ENCODE measurements at places on chromosomes 6 and 20.

- DNase-seq = no peak
Observed at GRCh38 chr6:69097948-69098347, 462.9 kb downstream of the ADGRB3 start.

- peak; percentile 98 for DNase-seq
Observed at GRCh38 chr6:7267466-7268091, 45.4 kb downstream of the SSR1 start.

DNA sequence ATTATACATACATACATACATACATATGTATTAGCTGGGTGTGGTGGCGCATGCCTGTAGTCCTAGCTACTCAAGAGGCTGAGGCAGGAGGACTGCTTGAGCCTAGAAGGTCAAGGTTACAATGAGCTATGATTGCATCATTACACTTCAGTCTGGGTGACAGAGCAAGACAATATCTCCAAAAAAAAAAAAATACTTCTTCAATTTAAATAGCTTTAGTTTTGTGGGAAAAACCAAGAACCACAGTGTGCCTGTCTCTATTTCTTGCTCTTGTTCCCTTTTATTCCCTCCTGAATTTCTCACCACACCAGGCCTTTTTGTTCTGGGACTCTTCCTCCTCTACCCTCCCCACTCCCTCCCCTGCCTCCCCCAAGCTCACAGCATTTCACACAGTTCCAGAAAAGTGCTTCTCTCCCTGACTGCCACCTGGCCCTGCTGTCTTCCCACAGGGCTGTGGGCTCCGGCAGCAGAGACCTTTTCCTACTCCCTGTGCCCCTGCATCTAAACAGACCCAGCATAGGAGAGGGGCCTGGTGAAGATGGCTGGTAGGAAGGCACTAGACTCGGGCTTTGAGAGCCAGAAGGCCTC is 1.3 kb downstream of the C20orf203 start:
- no peak for DNase-seq

DNA sequence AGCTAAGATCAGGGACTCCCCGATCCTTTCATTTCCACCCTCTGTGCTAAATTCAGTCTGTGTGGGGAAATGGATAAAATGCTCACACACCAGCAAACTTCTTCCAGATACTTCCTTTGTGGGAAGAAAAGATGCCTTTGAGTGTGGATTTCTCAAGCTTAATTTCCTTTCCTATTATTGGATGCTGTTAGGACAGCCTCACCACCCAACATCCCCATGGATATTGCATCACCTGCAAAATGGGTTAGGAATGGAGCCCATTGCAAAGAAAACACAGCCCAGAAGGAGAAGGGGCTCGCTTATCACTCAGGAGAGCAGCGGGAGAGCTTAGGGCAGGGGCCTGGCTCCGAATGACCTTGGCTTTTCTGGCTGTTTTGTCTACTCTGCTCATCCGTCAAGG is 272.2 kb downstream of the CDC5L start:
- DNase-seq = no peak

GRCh38 chr20:1894471-1894950 is 696 bp upstream of the SIRPA start:
- no peak for DNase-seq

DNA sequence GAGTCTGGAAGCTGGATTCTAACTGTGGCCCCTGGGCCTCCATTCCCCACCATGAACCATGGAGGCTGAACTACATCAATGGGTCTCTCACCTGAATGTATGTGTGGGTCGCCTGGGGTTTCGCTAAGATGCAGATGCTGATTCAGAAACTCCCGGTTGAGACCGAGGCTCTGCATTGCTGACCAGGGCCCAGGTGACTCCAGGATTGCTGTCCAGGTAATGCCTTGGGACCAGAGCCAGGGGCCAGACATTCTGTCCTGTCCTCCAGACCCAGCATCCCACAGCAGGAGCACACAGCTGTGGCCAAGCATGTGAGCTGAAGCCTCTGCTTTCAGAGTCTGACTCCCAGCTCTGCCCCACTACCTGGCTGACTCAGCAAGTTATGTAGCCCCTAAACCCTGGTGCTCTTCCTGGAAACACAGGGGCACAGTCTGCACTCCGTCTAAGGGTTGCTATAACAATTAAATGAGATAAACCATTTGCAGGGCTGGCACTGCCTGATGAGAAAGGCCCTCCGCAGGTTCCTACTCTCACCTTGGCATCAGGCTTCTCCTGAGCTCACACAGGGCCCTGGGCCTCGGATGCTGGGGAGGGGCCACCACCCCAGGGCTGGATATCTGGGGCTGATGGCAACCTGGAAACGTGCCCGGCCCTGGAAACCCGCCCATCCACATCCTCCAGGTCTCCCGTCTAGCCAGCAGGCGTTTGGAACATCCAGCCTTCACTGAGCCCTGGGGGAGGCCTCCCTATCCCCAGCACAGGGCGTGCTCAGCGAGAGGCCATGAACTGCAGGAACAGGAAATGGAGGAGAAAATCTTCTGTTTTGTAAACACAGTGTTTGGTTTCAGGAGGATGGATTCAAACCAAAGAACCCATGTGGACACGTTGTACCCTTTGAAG is 175.7 kb downstream of the DLL1 start:
- DNase-seq = no peak

- no peak for DNase-seq
Observed at GRCh38 chr6:127518191-127518709, 885 bp downstream of the MTCL3 start.

DNA sequence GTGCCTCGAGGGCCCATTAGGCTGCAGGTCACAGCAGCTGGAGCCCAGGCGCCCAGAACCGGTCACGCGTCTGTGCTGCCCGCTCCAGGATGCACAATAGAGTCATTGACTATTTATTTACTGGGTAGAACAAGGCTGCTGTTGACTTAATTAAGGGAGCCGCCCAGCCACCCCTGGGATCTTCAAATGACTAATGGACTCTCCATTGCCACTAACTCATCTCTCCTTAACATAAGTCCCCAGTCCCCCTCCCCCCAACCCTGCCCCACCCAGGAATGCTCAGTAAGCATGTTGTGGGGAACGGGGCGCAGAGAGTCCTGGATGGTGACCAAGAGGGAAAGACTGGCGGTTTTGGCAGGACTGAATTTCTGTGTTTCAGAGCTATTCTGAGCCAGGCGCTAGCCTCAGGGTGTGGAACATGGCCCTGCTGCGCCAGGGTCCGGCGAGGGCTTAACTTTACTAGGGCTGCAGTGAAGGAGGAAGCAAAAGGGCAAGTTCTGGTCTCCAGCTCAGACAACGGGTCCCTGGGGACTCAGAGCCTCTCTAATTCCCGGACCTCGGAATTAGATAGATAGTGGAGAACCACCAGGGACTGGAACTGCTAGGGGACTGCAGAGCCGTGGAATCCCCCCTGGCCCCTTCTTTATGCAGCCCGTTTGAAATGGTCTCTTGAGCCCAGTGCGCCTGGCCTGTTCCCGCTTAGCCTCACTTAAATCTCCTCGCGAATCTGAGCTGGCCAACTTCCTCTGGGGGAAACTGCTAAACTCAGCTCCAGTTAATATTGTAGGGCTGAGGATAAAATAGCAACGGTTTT is 1.5 kb upstream of the GRIK2 start:
- no peak for DNase-seq

- no peak for DNase-seq
Observed at GRCh38 chr6:19830171-19830570, 7.0 kb upstream of the ID4 start.

- no peak for DNase-seq
Observed at GRCh38 chr6:90362318-90362717, 65.7 kb upstream of the BACH2 start.

DNA sequence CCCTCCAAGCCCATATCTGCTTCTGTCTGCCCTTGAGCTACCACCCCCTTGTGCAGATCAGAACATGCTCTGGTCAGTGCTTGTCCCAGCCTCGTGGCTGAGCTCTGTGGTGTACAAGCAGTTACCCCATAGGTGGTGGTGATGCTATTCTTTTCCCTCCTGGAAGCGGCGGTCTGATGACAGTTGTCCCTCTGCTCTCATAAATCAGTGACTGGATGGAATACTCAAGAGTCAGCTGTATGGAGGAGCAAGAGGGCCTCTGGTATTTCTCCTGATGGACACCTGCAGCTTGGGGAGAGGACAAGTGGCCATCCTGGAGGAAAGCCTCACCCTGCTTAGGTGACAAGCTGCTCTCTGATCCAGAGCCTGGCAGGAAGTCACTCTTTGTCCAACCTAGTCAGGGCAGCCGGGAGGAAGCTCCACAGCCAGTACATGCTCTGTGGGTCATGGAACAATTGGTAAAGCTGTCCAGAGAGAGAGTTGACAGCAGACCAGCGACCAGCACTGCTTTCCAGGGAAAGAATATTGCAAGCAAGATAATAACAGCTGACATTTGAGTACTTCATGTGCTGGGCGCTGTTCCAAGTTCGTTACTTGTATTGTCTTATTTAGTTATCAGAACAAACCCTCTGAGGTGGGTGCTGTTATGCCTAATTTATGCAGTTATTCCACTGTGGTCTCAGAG is 47.1 kb downstream of the SCAND1 start:
- DNase-seq = no peak

GRCh38 chr6:156881687-156882629 is 104.8 kb downstream of the ARID1B start:
- DNase-seq = no peak

DNA sequence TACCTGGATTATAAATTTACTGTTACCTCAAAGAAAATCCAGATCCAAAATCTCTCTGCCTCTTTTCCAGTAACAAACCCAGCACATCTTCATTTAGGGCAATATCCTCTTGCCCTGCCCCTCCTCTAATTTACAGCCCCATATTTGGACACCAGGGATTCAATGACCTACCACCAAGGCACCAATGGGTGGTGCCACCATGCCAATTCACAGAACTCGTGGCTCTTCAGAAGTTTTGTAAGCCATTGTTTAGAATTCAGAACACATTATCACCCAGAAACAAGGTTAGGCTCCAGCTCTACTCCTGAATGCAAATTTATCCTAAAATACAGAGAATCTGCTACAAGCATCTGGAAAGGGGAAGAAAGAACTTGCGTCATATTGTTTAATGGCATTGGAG is 67.8 kb upstream of the SASH1 start:
- DNase-seq = no peak

GRCh38 chr6:16038938-16039337 is 89.9 kb upstream of the MYLIP start:
- DNase-seq = no peak

DNA sequence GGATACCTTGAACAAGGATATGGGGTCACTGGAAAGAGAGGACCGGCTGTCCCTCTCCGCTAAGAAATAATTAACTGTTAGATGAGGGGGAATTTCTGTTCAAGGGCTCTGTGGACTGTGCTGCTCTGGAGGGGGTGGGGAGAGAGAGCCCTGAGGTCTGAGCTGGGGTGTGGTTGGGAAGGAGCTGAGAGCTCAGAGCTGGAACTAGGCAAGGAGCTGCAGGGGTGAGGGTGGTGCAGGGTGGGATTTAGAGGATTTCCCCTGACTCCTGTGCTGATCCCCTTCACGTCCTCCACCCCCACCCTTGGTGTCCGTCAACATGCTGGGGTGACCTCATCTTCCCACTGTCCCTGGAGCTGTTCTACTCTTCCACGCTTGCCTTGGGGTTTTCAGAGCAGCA is 52.5 kb downstream of the HLA-A start:
- DNase-seq = no peak

- DNase-seq = peak; percentile 58
Observed at GRCh38 chr6:127302728-127303660, 36.3 kb downstream of the RNF146 start.

- DNase-seq = peak; percentile 51
Observed at GRCh38 chr6:14763139-14763538, 482.7 kb upstream of the JARID2 start.

- no peak for DNase-seq
Observed at GRCh38 chr6:138229663-138230179, 11.4 kb upstream of the PBOV1 start.

- peak; percentile 71 for DNase-seq
Observed at GRCh38 chr20:38057351-38057972, 23.9 kb downstream of the RPRD1B start.

GRCh38 chr6:112307707-112308106 is 39.4 kb upstream of the RFPL4B start:
- no peak for DNase-seq

DNA sequence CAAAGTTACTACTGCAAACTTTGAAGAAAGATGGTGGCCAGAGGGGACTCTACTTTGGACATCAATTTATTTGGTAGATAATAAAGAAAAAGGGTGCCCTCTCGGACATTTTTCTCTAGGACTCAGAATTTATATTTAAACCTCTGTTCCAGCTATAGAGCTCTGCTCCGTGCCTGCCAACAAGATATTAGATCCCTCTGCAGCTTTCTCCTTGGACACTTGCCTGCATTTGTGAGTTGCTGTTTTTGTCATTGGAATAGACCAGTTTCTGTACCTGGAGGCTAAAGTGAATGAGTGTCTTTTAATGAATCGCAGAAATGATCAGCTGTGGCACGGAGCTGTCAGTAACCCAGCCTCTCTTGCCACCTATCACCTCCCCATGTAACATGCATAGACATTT is 253.5 kb downstream of the NRN1 start:
- DNase-seq = no peak

GRCh38 chr20:44496976-44497375 is 21.3 kb downstream of the TTPAL start:
- no peak for DNase-seq

GRCh38 chr6:6610031-6610591 is 21.6 kb downstream of the LY86 start:
- no peak for DNase-seq

DNA sequence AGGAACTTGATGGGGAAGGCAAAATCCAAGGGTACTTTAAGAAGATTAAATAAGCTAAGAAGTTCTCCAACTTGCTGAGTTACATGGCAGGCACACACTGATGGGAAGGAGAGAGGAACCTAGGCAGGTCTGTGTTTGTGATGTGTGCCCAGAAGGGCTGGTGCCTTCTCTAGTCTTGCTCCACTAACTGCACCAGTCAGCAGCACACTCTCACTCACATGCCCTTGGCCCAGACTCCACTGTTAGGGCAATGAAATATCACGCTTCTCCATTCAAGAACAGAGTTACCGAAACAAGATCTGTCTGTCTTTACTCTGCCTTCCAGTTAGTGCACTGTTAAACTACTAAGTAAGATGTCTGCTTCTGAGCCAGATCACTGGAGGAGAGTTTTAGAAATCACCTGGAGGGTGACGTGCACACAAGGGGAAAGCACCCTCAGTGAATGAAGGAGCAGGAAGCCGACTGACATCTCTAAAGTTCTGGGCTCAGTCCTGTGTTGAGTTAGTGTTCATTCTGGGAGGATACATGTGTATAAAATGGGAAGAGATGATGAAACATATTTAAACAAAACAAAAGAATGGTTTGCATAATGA is 251.1 kb downstream of the FOXC1 start:
- DNase-seq = no peak

All from NCI-H1694 (cell line).